ENCODE measurements at places on chromosomes 3 and 15.
A peak's percentile ranks its signal among the peaks of the same experiment; 100 is the strongest.

- DNase-seq, result no peak
Measured at GRCh38 chr3:168327856-168328255, 232.1 kb upstream of the GOLIM4 start.

DNA sequence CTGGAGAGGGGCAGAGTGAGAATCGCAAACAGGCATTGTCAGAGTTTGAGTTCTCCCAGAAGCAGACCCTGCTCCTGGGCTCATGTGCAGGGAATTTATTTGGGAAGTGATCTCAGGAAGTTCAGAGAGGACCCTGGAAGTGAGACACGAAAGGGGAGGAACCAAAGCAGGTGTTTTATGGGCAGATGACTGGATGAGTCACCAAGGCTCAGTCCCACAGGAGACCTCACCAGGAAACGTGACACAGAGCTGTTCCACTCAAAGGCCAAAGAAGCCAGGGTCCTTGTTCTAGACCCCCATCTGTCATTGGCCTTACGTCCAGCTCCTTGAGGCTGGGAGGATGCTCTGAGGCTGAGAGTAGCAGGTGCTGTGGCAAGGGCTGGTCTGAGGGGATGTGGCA, 43.4 kb upstream of the SEC22A start:
- DNase-seq, result no peak

DNA sequence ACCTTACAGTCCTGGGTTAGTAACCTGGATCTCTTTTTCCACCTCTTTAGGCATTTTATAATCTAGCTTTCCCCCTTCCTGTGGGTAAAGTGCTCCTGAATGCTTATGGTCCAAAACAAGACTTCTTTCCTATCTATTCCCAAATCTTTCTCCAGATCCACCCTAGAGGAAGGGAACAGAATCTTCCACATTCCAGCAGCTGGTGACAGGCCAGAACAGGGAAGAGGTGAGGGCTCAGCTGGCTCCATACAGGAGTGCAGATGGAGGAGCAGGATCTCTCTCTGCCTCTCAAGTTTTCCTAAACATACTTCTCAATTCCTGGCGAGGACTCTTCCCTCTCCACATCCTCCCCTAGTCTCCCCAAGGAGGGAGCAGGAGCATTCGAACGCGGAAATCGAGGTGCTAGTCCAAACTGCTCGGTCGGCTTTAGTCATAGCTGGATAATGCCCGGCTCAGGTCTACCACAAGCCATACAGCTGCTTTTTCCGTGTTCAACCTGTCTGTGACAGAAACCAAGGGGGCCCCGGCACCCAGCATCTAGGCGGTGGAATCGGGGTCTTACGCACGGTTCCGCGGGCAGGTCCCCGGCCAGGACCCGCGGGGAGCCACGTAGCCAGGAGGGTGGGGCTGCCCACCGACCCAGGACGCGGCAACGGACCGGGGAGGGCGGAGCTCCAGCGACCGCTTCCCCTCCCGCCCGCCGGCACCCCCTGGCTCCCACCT, 4.0 kb downstream of the RASSF1 start:
- peak; percentile 76 for DNase-seq

DNA sequence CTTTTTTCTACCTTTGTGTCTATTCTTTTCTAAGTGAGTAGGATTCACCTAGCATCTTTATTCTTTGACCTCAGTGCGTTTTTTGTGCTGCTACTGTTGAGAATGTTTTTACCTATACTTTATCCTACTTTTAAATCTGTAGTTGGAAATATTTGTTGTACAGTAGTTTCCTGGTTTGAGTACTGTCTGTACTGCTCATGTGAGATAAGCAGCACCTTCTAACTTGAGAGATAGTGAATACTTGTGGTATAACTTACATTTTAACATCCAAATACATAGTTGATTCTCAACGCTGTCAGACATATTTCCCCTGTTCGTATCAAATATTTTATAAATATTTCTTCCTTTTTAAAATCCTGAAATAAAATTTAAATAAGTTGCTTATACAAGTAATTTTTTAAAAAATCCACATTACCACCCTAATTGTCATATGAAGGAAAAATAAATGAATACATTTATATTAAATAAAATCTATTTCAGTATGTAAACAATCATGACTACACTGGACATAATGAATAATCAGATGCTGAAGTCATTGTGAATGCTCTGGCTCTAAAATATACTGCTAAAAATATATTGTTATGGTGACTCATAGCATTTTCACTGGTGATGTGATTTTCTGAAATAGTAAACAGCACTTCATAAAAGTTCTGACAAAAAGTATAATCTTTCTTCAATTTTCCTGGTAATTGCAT, 17.4 kb downstream of the ATP11B start:
- DNase-seq, result no peak

- peak; percentile 23 for DNase-seq
Measured at GRCh38 chr15:38530113-38530512, 34.5 kb downstream of the RASGRP1 start.

- DNase-seq, result no peak
Measured at GRCh38 chr3:50288387-50289007, 3.7 kb downstream of the IFRD2 start.

DNA sequence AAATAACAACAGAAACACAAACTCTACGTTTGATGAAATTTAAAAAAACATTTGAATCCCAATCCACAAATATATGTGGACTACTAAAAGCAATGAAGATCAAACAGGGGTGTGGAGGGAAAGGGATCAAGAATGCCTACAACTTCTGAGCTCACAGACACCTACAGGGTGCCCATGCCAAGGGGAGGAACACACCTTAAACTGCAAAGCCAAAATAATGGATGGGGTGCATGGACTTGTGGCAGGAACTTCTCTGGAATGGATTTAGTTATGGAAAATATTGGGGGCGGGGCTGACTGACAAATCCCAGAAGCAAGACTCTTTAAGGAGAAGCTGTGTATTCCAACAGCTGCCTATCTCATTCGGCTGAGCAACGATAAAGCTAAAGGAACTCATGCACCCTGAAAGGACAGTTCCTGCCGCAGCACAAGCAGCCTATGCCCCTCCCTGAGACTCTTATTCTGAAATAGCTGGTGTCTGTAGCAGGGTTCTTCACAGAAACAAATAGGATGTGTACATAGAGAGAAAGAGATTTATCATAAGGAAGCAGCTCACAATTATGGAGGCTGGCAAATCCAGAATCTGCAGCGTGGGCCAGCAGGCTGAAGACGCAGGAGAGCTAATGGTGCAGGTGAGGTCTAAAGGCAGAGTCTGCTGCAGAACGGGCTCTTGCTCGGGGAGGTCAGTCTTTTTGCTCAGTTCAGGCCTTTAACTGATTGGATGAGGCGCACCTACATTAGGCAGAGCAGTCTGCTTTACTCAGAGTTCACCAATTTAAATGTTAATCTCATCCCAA, 24.5 kb upstream of the PLA2G4D start:
- no peak for DNase-seq

GRCh38 chr15:91782221-91782620, 71.3 kb upstream of the SLCO3A1 start:
- no peak for DNase-seq

DNA sequence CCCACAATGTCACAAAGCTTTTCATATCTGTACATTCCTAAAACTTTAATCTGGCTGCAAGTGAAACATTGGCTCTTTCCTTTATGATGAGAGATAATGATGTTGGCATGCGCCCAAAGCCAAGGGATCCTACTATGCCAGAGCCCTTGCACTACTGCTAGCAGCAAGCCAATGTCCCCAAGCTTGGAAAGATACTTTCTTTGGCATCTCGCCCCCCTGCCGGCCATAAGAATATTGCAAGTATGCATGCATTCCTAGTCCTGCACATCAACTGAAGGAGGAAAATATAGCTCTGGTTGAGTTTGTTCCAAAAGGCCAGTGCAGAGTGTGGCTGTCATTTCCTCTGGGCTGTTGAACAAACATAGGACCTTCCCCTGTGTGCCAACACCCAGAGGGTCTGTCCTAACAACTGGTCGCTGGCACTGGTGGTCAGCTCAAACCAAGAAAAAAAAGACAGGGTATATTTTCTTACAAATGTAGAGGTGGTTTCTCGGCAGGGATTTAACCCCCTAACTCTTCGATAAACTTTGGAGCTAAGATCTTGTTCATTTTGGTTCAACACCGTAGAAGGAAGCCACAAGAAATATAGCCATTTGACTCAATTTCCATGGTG, 120.9 kb upstream of the ZBED2 start:
- peak; percentile 47 for DNase-seq

Data from stimulated activated naive CD4-positive, alpha-beta T cell treated with Interleukin-2 at 50 U/mL for 16 hours (primary cell).